Activated naive CD4-positive, alpha-beta T cell treated with anti-CD3 and anti-CD28 coated beads for 36 hours (primary cell): ENCODE measurements at places on chromosomes 16 and 17. TPM values are rescaled to one million over a fixed set of nuclear protein-coding genes. Genes with fewer than 3 reads are reported as not detected.

DNA sequence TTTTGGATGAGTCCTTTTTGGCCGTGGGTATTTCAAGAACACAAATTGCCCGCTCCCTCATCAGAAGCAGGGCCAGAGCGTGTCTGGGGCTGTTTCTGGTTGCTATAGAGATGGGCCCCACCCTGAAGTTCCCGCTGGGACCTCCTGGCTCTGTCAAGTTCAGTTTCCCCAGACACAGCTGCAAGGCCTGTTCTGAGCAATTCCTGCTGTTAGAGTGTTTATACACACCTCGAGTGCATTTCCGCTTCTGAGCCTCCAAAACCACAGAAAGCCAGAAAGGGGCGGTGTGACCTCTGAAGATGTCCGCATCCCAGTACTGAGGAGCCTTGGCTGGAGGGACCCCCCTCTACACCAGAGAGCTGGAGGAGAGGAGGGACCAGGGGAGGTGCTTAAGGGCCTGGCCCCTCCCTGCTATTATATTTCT, 9.3 kb upstream of the WBP2 start:
- peak; percentile 77 for DNase-seq

DNA sequence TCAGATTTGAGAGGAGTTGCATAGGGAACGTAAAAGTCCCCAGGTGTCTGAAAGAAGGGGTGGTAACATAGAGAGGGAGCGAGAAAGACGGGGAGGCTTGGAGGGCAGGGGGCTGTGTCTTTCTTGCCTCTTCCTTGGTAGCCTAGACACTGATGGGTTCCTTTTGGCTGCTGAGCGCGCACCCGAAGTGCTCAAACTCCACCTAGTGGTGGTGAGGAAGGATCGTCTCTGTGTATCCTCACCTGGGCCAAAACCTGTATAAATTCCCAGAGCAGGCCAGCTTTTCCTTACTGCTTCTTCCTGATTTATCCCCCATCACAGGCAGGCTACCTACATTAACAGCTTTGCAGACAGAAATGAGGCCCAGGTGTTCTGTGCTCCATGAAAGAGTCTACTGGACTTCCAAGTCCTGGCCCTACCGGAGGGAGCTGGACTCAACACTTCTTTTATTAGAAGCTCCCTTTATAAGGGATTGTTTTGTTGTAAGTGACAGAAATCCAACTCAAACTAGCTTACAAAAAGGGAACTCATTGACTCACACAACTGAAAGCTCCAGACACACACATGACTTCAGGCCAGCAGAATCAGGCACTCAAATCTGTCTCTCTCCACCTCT, 5.5 kb upstream of the SLC25A35 start:
- peak; percentile 67 for DNase-seq

GRCh38 chr17:19338031-19338990, 24.2 kb downstream of the B9D1 start:
- peak; percentile 77 for DNase-seq

- DNase-seq, result no peak
Measured at GRCh38 chr17:182050-182751, 751 bp upstream of the DOC2B start.

DNA sequence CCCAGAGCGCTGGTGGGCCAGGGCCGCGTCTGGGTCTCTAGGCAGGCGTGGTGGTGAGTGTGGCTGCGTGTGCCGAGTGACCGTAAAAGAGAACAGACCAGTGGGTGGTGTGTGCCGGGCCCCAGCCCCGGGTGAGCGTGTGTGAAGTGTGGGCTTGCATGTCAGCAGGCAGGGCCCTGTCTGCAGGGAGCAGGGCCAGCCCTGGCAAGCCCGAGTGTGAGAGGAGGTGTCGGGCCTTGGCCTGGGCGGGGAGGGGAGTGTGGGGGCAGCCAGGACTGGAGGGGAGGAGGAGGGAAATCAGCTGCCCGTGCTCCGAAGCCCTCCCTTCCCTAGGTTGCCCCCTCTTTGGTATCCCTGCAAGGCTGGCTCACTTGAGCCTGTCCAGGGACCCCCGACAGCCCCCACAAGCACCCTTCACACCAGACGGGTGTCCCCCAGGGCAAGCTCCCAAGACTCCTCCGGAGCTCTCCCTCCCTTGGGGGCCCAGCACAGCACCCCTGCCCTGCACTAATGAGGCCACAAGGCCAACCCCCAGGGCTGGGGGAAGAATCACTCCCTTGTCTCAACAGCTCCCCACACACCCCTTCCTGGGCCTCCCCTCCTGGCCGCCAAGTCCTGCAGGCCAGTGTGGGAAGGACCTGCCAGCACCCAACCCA, 1.9 kb downstream of the USH1G start:
- no peak for DNase-seq

DNA sequence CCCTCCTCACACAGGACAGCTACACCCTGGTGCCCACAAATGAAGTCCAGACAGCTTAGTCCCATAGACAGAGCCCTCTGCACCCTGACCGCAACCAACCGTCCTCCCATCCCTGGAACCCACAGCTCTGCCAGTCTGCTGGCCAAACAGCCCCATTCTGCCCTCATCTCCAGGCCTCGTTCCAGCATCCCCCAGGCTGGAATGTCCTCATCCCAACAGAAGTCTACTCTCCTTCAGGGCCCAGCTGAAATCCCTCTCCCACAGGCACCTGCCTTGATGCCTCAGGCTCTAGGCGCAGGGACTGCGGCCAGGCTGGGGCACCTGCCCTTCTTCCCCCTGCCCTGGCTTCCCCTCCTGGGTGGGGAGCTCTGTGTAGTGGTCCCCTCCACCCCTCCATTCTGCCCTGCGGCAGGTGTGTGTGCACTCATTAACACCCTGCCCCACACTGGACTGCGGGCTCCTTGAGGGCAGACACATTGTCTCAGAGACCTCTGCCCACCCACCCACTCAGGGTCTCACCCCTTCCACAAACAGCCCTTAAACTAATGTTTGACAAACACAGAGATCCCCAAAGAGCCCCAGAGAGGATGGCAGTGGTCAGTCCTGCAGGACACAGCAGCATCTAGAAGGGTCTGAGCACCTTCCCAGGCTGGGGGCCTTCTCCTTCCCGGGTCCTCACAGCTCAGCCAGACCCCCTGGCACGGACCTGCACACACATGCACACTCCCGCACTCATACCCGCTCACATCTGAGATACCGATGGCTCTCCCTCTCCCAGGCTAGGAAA, 820 bp downstream of the GRIN2C start:
- no peak for DNase-seq

The CD300LD gene
- not detected for total RNA-seq

The ATP5PD gene
- 227 TPM for total RNA-seq

DNA sequence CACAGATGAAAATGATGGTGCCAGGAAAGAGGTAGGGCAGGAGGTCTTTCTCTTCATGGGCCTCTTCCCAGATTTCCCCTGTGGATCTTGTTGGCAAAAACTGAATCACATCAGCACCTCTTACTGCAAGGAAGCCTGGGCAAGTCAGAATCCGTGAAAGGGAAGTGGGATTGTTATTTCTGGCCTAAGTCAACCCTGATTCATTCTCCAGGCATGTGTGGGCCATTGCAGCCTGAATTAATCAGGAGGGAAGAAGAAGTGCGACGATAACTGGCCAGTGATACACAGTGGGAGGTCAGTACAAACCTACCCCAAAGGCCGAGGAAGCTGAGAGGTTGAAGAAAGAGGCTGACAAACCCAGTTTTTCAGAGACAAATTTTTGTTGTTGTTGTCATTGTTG, 17.9 kb upstream of the NSMCE1 start:
- DNase-seq, result no peak

- DNase-seq, result no peak
Measured at GRCh38 chr16:49776085-49776595, 79.8 kb downstream of the ZNF423 start.

The RNF112 gene
- 0.31 TPM for total RNA-seq

DNA sequence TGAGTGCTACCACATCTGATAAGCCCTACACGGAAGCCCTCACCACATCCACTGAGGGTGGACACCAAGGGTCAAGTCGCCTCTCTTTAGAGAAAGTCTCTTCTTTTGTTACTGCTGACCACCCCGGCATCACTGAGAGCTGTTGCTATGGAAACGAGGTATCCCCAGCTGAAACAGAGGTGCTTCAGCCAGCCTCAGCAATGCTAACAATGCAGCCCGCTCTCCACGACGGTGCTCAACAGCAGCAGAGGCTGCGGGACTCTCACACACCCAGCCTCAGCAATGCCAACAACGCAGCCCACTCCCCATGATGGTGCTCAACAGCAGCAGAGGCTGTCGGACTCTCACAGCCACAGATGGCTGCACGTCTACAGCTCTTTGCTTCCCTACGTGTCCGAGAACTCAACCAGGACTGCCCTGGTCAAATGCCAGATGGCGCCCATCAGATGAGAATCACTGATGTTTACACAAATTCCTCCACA, 41.4 kb downstream of the VPS53 start:
- DNase-seq, result no peak

DNA sequence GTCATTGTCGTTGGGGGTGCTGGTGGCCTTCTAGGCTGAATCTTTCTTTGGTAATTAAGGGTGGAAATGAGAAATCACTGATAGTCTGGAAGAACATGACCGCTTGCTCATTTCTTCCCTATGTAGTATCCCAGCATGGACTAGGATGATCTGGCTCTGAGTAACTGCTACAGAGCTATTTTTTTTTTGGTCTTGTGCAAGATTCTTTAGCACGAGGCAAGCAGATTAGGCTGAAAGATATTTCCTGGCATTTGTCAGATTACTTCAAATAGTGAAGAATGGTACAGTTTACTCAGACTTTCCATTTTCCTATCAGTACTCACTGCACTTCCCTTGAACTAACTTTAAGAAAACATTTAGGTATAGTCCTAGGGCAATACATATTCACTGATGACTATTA, 89.0 kb downstream of the SYCE1L start:
- no peak for DNase-seq

The CLEC18B gene
- total RNA-seq, result not detected

The PRR35 gene
- total RNA-seq, result not detected

The KRT16 gene
- not detected for total RNA-seq

DNA sequence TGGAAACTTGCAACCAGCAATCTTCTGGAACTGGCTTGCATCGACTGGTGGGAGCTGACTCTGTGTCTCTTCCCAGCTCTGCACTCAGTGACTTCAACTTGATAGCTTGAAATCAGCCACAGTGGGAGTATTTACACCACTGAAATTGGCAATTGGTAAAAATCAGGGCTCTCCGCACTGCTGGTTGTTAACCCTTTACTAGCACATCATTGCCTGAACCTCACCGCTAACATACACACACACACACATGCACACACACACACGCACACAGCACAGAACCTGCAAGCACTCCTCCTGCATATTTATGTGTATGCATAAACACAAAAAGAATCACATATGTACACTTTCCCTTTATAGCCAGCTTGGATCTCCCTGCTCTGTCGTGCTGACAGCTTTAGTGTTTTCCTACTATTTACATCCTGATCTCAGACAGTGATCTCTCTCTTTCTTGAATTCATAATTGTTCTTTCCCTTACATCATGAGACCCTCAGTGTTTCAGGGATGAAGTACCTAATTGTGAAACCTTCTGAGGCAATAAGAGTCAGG, 7.9 kb upstream of the TMIGD1 start:
- no peak for DNase-seq

- no peak for DNase-seq
Measured at GRCh38 chr16:55559233-55559632, 7.3 kb upstream of the CAPNS2 start.

DNA sequence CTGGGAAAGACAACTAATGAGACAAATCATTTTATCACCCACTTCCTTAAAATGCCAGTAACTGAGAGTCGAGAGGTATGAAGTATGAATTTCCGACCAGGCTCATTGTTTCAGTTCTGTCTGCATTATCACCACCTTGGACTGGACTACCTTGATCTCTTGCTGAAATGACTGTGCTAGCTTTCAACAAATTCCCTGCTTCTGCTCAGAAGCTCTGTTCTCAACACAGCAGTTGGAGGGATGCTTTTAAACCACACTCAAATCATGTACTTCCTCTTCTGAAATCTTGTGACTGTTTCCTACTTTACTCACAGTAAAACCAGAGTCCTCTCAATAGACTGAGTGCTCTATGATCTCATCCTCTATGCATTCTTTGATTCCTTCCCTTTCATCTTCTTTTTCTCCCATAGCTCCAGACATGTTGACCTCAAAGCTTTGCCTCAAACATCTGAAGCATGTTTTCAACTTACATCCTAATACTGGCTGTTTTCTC, 195.8 kb downstream of the KCNJ2 start:
- no peak for DNase-seq

The KREMEN2 gene
- total RNA-seq, result not detected

DNA sequence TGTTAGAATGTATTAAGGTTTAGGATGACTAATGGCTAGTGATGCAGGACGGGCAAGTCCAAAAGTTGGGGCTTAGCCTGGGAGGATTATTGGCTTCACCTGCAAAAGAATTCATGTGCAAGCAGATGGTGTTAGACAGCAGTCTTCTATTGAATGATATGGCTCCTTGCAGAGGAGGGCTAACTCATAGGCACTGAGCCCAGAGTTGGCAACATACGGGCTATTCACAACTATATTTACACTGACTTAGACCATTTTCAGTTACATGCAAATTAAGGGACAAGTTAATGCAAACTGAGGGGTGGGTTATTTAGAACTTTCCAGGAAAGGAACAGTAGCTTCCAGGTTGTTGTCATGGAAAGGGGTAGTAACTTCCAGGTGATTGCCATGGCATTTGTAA, 1017.1 kb upstream of the EEF2KMT start:
- DNase-seq, result no peak

The USP22 gene
- total RNA-seq, result 144 TPM

The XAF1 gene
- total RNA-seq, result 19.0 TPM

DNA sequence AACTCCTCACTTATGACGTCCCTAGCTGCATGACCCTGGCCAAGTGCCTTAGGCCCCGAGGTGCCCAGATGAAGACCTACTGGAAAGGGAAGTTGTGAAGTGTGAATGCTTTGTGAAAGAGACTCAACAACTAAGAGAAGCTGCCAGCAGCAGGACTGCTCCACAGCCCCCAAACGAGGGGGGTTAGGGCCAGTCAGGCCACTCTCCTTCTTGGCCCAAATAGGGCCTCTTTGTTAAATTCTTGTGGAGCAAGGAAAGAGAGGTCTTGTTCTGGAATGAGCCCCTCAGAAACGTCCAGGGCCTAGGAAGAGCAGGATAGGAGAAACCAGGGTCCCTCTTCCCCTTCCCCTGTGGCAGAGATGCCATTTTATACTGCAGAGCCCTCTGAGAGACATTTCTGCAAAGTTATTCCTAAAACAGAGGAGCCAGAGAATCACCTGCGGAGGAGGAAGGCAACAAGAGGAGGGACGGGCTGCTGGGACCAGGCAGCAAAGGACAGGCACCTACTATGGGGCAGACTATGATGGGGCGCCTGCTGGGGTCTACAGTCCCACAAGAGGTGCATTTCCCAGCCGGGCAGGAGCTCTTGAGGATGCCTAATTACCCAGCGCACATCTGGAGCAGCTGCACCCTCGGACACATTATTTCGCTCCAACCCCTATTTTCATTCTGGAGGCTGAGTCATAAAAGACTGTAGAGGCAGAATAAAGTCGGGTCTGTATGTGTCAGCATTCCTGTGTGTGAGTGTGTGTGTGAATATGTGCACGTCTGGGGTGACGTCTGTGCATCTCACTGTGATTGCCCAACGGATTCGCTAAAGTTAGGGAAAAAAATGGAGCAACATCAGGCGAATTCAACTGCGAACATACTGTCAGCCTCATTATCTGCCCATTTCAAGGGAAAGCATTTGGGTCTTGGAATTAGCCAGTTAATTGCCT, 11.4 kb upstream of the HOXB9 start:
- DNase-seq, result no peak
